RCC 7860 (cell line): ENCODE measurements at places on chromosomes 1 and 21.

- no peak for DNase-seq
These were observed 87.8 kb downstream of the PTPN14 start for GRCh38 chr1:214463596-214463995.

DNA sequence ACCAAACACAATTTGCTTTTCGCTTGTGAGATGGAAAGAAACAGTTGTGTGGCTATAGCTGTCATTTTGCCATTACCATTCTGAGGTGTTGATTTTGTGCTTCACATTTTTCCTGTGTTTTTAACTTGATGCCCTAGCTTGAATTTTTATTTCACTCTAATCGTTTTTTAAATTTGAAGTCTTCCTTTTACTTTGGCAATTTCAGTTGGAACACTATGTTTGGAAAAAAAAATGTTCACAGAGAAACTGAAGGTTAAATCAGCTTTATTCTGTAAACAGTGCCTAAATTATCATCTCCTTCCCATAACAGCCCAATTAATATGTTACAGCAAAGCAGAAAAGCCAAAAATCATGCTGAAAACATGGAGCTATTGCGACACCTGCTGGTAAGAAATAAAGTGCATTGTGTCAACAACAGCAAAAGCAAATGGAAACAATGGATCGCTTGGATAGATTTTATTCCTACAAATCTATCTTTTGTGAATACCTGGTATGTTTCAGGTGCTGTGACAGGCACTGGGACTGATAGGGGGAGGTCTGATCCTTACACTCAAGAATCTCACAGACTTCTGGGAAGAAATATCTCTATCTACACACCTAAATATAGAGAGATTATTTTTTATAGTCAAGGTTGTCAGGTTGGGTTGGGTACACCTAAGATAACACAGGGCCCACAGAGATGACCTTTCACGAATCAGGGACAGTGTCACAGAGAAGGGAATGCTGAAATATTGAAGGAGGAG lies 16.2 kb upstream of the ERICH3 start:
- DNase-seq: peak; percentile 38

GRCh38 chr1:26005434-26006105 lies 7.7 kb upstream of the PAFAH2 start:
- no peak for DNase-seq

- DNase-seq: no peak
These were observed 47.6 kb downstream of the MATN1 start for GRCh38 chr1:30675761-30676160.

- DNase-seq: no peak
These were observed 49.0 kb downstream of the RAB3B start for GRCh38 chr1:51941528-51941927.

- DNase-seq: peak; percentile 26
These were observed 85.0 kb upstream of the AK4 start for GRCh38 chr1:65063025-65063424.

DNA sequence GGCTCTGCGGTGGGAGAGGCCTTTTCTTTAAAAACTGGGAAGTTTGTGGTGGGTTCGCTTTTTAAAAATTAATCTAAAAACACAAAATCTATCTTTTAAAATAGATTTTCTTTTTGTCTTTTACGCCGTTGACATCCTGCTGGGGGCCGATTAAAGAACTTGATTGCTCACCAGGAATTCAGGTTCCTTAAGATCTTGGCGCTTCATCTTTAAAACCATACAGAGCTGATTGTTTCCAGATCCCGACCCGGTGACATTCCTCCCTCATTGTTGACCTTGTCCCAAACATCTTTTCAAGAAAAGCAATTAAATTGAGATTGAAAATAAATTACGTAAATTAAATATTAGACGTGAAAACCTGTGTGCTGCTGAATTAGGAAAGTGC lies 546 bp upstream of the ZNF697 start:
- DNase-seq: no peak

DNA sequence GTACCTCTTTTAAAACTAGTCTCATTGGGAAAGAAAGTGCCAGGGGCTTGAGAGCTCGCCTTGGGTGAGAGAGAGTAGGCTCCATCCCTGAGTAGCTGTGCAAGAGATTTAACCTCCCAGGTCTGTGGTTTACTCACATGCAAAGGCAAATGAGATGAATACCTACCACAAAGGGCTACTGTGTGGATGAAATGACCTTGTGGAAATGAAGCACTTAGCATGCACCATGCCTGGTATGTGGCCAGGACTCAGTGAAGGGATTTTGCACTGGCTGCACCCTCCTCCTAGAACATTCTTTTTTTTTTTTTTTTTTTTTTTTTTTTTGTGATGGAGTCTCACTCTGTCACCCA lies 120.3 kb downstream of the PROX1 start:
- no peak for DNase-seq

- DNase-seq: peak; percentile 40
These were observed 4.2 kb downstream of the ADCY10 start for GRCh38 chr1:167909691-167910180.

DNA sequence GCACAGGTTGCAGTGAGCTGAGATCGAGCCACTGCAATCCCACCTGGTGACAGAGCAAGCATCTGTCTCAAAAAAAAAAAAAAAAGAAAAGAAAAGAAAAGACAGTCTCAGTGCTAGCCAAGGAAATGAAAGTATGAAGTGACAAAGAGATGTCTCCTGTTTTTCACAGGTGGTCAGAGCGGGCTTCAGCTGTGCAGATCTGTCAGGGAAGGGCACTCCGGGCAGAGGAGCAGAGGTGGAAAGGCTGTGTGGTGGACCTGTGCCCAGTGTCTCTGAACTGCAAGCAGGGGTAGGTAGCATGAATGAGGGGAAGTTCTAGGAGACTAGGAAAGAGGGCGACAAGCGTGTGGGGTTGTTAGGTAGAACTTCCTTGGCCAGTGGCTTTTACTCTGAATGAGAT lies 67.5 kb downstream of the CD247 start:
- no peak for DNase-seq
